DMS79 (cell line): ENCODE measurements at places on chromosomes 6 and 20.

DNA sequence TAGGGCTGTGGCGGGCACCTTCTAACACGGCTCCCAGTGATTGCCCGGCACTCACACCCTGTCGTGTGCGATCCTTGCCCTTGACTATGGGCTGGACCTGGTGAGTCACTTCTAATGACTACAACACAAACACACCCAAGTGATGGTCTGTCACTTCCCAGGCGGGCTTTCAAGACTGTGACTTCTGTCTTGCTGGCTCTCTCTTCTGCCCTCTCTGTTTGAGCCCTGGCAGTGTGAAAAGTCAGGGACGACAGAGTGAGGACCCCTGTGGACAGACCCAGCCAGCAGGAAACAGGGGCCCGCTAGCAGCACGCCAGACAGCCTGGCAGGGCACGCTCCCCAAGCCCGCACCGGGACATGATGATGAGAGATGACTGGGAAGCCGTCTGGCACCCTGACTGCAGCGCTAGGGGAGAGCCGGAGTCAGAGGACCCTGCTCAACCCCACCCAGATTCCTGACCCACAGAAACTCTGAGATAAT is 43.0 kb downstream of the KIF16B start:
- DNase-seq, result no peak

DNA sequence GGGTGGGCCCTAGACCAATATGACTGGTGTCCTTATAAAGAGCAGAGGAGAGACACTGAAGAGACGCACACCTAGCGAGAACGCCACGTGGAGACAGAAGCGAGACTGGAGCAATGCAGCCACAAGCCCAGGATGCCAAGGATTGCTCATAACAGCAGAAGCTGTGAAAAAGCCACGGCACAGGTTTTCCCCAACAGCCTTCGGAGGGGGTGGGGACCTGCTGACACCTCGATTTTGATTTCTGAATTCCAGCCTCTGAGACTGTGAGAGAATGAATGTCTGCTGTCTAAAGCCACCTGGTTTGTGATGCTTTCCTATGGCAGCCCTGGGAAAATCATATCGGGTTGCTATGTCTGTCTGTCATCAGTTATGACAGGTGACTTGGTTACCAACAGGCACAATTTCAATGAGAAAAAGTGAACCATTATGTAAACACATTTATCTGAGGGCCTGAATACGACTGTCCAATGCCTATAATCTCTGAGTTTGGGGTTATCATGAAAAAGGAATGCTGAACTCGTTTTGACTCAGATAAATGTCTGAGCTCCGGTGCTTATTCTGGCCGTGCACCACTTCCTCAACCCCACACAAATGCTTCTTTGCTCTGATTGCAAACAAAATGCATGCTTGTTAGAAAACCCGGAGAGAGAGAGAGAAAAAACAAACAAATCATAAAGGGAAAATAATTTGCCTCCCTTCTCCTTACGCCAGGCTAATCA is 769.7 kb downstream of the PTPRT start:
- DNase-seq, result no peak

DNA sequence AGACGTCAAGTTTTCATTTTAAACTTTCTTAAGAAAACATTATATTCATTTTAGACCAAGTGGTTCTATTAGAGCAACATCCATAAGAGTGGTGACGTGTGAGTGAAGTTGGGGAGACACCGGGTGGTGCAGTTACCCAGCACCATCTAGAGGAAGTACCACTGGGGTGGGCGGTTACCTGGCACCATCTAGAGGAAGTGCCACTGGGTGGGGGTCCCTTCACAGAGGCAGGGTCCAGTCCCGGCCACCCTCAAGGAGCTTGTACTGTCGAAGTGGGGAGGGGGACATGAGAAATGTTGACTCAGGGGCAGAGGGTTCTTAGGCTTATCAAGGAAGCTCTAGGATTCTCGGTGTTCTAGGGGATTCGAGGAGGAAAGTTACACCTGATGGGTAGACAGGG is 26.2 kb downstream of the PHACTR3 start:
- no peak for DNase-seq

DNA sequence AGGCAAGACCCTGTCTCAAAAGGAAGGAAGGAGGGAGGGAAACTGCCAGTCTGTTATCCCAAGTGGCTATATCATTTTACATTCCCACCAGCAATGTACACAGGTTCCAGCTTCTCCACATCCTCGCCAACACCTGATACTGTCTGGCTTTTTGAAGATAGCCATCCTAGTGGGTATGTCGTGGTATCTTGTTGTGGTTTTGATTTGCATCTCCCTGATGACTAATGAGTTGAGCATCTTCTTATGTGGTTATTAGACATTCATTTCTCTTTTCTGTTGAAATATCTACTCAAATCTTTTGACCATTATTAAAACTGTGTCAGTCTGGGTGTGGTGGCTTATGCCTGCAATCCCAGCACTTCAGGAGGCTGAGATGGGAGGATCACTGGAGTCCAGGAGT is 47.9 kb upstream of the ARID1B start:
- no peak for DNase-seq

DNA sequence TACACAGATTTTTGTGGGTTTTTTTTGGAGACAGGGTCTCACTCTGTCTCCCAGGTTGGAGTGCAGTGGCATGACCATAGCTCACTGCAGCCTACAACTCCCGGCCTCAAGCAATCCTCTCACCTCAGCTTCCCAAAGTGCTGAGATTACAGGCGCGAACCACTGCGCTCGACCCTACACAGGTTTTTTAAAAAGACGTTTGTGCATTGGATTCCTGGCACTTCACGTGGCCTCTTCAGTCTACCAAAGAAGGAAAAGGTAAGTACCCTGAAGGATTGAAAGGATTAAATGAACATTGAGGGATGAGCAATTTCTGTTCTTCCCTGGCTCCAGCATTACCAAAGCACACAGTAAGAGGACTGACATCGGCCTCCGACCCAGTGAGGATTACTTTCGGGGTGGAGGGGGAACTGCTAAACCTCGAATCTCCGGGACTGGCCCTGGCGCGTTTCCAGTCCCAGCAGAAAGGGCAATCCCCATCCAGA is 556 bp upstream of the YWHAB start:
- no peak for DNase-seq

DNA sequence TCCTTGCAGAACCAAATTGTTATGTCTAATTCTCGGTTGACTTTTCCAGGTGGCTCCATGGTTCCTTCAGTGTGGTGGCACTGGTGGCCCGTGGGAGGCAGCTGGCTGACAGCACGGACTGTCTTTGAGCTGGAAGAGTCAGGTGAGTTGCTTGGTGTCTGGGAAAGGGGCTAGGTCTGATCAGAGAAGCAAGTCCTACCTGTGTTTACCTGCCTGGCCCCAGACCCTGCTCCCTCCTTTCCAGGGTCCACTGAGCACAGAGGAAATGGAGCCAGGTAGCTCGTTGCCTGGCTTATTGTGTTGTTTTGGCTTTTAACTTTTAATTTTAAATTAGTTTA is 111.8 kb downstream of the BANF2 start:
- DNase-seq, result no peak
